Astrocyte (in vitro differentiated cells and primary cell): ENCODE measurements at places on chromosomes 6 and 20.

DNA sequence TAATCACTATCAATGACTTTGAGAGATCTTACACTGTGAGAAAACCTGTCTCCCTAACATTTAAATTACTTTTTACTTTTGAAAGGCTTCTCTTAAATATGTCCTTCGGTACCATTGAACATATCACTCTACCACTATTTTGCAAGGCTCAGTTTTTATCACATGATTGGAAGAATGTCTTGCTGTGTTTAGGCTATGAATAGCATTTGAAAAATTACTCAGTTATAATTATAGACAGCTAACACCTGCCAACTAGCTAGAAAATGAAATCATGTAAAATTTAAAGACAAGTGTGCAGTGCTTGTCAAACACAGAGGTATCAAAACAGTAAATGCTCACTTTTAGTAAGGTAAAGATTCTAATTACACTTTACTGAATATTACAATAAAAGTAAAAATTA lies 11.0 kb downstream of the SESN1 start:
- H3K27me3 ChIP-seq, result no peaks in the 10 kb centered on the region
- H3K4me1 ChIP-seq, result no peaks in the 10 kb centered on the region
- no peaks in the 10 kb centered on the region for H3K36me3 ChIP-seq
- DNase-seq, result no peak
- no peak overlapping the region for H3K27ac ChIP-seq
- no peak overlapping the region for H3K4me3 ChIP-seq

DNA sequence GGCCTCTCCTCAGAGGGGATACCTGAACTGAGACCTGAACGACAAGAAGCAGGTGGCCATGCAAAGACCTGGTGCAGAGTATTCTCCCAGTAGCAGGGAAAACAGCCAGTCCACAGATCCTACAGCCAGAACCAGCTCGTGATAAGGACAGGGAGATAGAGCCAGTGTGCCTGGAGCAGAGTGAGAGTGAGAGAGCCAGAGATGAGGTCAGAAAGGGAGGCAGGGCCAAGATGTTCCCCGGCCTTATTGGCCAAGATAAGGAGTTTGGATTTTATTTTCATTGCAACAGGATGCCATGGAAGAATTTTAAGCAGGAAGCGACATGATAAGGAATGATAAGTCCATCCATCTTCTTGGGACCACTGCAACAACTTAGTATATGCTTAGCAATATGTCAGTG lies 111.8 kb downstream of the UBE3D start:
- H3K27ac ChIP-seq, result no peak overlapping the region
- no peak overlapping the region for H3K4me3 ChIP-seq
- no peaks in the 10 kb centered on the region for H3K36me3 ChIP-seq
- peak; percentile 49 for DNase-seq
- H3K27me3 ChIP-seq, result no peaks in the 10 kb centered on the region

GRCh38 chr20:11755071-11755841 lies 162.4 kb upstream of the BTBD3 start:
- DNase-seq, result peak; percentile 4
- no peaks in the 10 kb centered on the region for H3K27me3 ChIP-seq

DNA sequence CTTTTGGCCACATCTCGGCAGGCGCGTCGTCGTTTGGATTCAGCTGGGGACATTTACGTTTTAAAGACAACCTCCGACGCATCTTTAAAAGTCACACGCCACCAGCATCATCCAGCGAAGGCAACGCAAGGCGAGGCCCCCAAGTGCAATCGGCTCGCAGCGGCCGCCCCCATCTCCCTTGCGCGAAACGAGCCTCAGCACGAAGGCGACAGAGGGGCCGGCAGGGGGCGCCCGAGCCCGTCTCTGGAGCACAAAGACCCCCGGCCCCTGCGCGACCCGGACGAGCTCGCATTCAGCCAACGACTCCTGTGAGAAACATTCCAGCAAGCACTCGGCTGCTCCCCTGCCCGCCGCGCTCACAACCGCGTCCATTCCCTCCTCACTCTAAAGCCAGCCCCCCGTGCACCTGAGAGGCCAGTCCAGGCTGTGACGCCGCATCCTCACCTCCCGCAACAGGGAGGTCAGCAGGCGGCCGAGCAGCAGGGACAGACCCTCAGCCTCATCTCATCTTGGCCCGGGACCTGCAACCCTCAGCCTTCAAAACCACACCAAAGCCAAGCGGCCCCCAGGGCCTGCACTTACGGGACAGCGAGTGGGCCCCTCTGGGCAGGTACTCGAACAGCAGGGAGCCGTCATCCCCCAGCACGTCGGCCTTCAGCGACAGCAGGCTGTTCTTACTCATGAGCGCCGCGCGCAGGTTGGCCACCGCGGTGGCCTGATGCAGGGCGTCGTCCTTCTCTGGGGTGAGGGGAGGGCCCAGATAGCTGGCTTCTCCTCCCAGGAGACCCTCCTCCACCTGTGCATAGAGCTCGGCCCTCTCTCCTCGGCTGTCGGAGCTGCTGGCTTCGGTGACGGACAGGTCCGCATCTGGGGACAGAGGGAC lies 35.8 kb downstream of the SLC2A4RG start:
- H3K36me3 ChIP-seq, result no peaks in the 10 kb centered on the region
- H3K4me1 ChIP-seq, result peaks cover 8% of the 10 kb centered on the region
- DNase-seq, result peak; percentile 12
- H3K27ac ChIP-seq, result no peak overlapping the region
- H3K4me3 ChIP-seq, result peak overlapping the region; percentile 44

DNA sequence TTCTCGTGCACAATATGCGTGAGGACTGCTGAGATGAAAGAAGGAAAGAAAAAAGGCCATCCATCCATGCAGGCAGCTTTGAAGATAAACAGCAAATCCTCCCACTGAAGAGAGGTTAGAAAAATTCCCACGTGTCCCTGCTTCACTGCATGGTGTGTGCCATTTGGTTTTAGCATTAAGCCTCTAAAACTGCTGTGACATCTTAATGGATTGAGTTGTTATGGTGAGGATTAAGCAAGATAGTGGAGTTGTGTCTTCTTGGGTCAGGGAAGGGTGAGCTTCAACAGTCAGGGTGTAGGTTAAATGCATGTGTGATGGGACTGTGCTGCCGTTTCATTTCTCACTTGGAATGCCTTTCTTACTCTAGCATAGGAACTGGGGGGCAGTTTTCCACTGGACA lies 50.5 kb downstream of the ZNF831 start:
- H3K27ac ChIP-seq, result no peak overlapping the region
- no peak for DNase-seq

- H3K27me3 ChIP-seq, result no peaks in the 10 kb centered on the region
- no peak overlapping the region for H3K27ac ChIP-seq
- H3K4me1 ChIP-seq, result peaks cover 28% of the 10 kb centered on the region
- DNase-seq, result no peak
- H3K4me3 ChIP-seq, result no peak overlapping the region
- H3K36me3 ChIP-seq, result no peaks in the 10 kb centered on the region
Observed at GRCh38 chr20:58019850-58020625, 208.4 kb downstream of the ANKRD60 start.

GRCh38 chr6:153032255-153032882 lies 29.9 kb upstream of the MTRF1L start:
- no peak overlapping the region for H3K4me3 ChIP-seq
- H3K27me3 ChIP-seq, result no peaks in the 10 kb centered on the region
- H3K36me3 ChIP-seq, result no peaks in the 10 kb centered on the region

DNA sequence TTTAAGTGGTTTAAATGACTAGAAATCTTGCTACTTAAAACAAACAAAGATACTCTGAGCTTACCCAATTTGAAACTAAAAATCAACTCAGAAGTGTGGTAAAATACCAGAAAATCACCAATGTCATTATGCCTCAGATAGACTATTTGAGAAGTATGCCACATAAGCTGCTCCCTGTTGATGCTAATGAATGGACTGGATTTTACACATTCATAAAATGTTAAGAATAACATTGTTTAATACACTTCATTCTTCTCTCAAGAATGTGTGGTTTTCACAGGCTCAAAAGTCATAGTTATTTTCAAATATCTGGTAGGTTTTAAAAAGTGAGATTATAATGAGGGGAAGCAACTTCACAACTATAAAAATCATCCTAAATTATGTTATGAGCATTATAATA lies 170.6 kb downstream of the TASP1 start:
- peak; percentile 12 for DNase-seq
- H3K4me1 ChIP-seq, result no peaks in the 10 kb centered on the region
- H3K27me3 ChIP-seq, result no peaks in the 10 kb centered on the region

DNA sequence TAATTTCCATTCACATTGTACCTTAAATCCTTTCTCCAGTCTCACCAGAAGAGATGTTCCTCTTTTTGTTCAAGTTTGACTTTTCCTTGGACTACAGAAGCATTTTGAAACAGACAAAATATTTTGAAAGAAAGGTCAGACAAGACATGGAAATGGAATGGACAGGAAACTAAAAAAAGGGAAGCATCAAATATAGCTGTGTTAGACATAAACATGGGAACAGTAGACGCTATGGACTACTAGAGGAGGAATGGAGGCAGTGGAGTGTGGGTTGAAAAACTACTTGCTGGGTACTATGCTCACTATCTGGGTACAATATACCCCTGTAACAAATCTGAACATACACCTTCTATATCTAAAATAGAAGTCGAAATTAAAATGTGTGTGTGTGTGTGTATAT lies 4.1 kb upstream of the FAM135A start:
- H3K36me3 ChIP-seq, result no peaks in the 10 kb centered on the region
- H3K4me3 ChIP-seq, result no peak overlapping the region
- no peak for DNase-seq
- no peaks in the 10 kb centered on the region for H3K4me1 ChIP-seq
- H3K27me3 ChIP-seq, result no peaks in the 10 kb centered on the region

- DNase-seq, result peak; percentile 64
- H3K4me3 ChIP-seq, result no peak overlapping the region
- peaks cover 3% of the 10 kb centered on the region for H3K36me3 ChIP-seq
- H3K27me3 ChIP-seq, result no peaks in the 10 kb centered on the region
- H3K4me1 ChIP-seq, result peaks cover 10% of the 10 kb centered on the region
Observed at GRCh38 chr6:87661016-87661415, 41.0 kb downstream of the AKIRIN2 start.

DNA sequence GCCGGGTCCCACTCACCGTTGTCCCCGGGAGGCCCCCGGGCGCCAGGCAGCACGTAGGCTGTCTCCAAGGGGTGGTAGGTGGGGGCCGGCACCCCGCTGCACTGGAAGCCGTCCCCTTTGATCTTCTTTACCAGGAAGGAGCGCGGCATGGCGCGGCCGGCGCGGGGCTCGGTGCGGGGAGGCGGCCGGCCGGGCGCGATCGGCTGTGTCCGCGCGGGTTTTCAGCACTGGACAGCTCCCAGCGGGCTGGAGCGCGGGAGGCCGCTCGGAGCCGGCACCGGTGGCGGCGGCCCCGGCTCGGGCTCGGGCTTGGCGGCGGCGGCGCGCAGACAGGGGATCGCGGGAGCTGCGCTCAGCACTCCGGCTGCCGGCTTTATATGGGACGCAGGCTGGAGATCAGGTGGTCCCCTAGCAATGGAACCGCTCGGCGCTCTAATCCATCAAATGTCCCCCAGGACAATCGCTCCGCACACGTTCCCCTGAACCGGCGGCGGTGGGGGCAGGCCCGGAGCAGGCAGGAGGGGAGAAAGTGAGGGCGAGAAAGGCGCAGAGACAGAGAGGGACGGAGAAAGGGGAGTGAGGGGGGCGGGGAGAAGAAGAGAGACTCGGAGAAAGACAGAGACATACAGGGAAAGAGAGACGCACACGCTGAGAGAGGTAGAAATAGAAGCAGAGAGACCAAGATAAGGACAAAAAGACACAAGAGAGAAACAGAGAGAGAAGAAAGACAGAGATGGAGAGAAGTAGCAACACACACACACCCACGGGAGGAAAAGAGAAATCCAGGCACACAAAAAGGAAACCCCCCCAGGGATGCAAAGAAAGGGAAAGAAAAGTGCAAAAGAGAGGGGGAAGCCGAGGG lies at the start of gene SCRT2:
Gene SCRT2, minus strand, starts transcription at position 350 of the 862 bp plus-strand sequence. Its CDS starts 201 bp downstream, at position 149.
- H3K27me3 ChIP-seq, result peaks cover 49% of the 10 kb centered on the region
- peak; percentile 41 for DNase-seq
- H3K4me1 ChIP-seq, result peaks cover 3% of the 10 kb centered on the region
- H3K27ac ChIP-seq, result no peak within 1 kb of the TSS

DNA sequence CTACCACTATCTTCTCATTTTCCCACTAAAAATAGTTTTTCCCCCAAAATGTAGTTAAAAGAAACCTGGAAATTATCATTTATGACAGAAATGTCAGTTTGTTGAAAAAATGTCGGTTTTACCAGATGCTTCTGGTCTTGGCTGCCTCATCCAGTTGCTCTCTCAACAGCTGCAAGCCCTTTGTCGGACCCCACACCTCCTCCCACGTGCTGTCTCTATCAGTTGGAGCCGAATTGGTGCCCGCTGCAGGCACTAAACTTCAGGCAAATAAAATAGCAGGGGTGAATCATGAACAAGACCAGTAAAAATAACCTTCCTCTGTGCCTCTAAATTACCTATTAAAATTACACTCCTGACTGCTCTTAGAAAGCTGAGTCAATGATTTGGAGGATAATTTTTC lies 129.5 kb upstream of the CEP162 start:
- no peak overlapping the region for H3K4me3 ChIP-seq
- DNase-seq, result no peak
- no peaks in the 10 kb centered on the region for H3K4me1 ChIP-seq
- no peaks in the 10 kb centered on the region for H3K27me3 ChIP-seq

DNA sequence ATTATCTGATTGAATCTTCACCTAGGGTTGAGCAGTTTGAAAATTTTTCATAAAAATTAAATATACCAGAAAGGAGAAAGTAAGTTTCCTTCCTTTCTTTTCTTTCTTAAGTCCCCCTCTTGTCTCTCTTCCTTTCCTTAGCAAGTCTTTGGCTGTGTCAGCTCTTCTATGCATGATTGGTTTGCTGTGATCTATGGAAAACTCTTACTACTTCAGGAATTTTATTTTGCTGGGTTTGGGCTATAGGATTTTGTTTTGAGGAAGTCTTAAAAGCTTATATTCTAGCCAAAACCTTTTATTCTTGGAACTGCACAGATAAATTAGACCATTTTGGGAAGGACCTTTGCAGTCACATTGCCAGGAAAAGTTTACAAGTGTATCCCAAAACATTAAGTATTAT lies 173.4 kb upstream of the CITED2 start:
- no peaks in the 10 kb centered on the region for H3K27me3 ChIP-seq
- peaks cover 9% of the 10 kb centered on the region for H3K4me1 ChIP-seq
- H3K4me3 ChIP-seq, result no peak overlapping the region

GRCh38 chr20:48919882-48920526 lies 1.5 kb upstream of the ARFGEF2 start:
- DNase-seq, result no peak
- no peak overlapping the region for H3K4me3 ChIP-seq
- no peaks in the 10 kb centered on the region for H3K27me3 ChIP-seq

GRCh38 chr20:53608071-53608455 lies 14.4 kb upstream of the ZNF217 start:
- H3K36me3 ChIP-seq, result no peaks in the 10 kb centered on the region
- H3K27me3 ChIP-seq, result no peaks in the 10 kb centered on the region
- no peak for DNase-seq
- peaks cover 28% of the 10 kb centered on the region for H3K4me1 ChIP-seq
- no peak overlapping the region for H3K27ac ChIP-seq

- H3K4me3 ChIP-seq, result no peak overlapping the region
- H3K27ac ChIP-seq, result no peak overlapping the region
- H3K36me3 ChIP-seq, result no peaks in the 10 kb centered on the region
- no peaks in the 10 kb centered on the region for H3K4me1 ChIP-seq
- no peak for DNase-seq
Observed at GRCh38 chr6:128414943-128415342, 105.5 kb downstream of the PTPRK start.
